ENCODE measurements at places on chromosomes 16 and 17. TPM values are rescaled to one million over a fixed set of nuclear protein-coding genes. Genes with fewer than 3 reads are reported as not detected.

GRCh38 chr16:81238296-81239011 is at the start of gene BCO1:
TSS of gene BCO1 (plus strand) at chr16:81238689. CDS start at chr16:81238909, 220 bp downstream.
- DNase-seq = peak; percentile 9

DNA sequence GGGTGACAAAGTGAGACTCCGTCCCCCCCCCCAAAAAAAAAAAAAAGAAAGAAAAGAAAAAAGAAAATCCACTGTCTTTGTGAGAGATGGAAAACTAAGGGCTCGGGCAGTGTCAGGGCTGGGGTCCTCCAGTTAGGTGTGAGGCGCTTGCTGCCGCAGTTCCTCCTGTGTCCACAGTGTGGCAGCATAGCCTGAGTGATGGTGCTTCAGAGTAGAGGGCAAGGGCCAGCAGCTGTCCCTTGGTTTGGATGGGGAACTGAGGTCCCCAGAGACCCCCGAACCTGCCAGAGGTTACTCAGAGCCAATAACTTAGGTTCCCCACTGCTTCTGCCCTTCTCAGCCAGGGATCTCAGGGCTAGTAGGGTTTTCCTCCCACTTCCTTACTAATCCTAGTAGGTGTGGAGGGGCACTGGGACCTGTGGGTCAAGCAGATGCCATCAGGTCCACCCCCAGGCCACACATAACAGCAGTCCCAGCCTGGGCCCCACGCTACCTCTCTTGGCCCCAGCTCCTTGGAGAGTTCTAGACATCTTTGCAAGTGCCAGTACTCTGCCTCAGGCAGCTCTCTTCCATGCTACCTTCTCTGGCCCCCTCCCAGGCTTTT is 7.9 kb upstream of the LLGL1 start:
- no peak for DNase-seq

GRCh38 chr17:6753006-6753445 is 2.8 kb upstream of the XAF1 start:
- DNase-seq = peak; percentile 77

DNA sequence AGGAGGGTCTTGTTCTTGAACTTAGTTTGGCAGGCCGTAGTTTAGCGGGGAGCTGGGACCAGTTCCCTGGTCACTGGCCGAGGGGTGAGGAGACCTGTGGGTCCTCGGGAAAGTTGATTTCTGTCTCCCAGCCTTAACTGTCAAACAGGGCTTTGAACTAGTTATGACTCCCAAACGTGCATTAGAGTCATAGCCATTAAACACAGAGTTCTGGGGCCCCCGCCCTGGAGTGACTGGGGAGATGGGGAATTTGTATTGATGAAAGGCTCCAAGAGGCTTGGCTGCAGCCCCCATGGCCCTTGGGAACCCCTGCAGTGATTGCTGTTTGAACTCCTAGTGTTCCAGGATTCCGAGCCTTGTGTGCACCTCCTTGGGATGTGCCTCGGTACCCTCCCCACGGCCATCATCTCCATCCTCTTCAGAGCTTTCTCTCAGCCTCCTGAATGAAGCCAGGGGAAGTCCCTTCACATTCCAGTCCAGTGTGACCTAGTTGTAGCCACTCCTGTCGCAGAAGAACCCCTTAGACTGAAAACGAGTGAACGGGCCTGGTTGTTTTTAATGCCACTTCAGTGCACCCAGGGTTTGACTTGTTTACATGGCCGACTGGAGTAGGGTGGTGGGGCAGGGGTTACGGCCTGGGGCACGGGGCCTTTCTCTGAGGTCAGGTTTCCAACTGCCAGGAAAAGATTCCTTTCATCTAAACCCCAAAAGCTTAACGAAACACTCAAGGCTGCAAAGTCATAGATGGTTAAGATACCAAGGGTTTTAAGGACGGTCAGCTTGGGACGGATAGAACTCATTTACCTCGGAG is 1.4 kb downstream of the MPRIP start:
- DNase-seq = no peak

DNA sequence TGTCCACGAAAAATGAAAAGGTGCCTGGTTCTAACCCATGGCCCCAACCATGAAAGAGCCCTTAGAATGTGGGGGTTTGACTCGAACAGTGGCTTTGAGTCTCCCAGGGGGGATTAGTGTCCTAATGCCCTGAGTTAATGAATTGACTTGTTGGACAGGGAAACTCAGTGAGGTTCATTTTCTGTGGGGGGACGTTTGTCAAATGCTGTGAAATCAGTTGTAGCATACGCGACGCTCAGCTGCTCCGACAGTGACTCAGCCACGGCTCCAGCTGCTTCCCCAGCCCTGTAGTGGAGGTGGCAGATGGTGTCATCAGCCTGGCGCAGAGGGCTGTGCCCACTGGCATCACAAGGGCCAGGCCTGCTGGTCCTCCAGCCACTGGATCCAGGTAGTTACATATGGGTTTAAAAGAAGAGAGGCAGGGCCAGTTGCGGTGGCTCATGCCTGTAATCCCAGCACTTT is 3.9 kb upstream of the TMEM235 start:
- no peak for DNase-seq

DNA sequence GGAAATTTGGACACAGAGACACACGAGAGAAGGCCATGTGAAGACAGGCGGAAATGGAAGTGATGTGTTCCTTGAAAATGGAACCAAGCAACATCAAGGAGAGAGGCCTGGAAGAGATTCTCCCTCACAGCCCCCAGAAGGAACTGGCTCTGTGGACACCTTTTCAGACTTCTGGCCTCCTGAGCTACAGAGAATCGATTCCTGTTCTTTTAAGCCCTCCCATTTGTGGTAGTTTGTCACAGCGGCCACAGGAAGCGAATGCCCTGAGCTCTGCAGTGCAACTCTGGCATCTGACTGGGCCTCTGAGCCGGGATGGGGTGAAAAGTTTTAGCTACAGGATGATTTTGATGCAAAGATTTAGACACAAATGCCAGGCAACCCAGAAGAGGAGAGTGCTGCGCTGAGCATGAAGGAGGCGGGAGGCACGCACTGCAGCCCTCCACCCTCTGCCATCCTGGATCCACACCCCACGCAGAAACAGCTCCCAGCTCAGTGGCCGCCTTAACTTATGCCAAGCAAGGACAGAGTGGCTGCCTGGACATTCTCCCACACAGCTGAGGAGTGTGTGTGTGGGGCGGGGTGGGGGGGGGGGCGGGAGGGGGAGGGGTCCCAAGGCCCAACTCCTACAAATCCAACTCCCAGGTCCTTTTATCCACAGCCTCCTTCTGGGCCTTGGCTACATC is 2.2 kb downstream of the TIMP2 start:
- no peak for DNase-seq

DNA sequence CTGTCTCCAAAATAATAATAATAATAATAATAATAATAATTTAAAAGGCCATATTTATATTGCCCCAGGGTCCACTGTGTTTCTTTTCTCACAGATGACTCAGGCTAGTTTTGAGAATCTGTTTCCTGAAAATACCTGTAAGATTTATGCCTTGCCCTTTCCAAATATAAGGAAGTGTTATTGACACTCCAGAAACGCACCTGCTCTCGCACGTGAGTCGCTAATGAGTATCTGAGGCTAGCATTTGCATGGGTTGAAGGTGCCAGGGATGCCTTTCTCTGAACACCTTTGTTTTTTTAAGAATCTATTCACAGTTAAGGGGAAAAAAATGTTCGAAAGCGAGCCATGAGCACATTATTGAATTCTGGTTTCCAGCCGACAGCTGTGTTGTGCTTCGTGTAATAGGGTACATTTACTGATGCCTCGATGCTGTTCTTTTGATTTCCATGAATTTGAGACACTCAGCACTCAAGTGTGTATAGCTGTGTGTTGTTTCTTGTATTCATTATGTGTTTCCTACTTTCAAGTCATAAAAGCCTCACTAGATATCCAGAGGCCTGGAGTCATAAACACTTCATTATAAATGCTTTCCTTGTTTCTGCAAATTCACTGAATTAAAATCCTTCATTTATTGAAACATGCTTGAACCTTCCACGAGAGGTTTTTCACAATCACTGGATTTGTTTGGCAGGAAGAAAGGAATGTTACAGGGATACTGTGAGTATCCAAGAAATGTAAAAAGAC is 45.0 kb upstream of the NOL11 start:
- DNase-seq = no peak

DNA sequence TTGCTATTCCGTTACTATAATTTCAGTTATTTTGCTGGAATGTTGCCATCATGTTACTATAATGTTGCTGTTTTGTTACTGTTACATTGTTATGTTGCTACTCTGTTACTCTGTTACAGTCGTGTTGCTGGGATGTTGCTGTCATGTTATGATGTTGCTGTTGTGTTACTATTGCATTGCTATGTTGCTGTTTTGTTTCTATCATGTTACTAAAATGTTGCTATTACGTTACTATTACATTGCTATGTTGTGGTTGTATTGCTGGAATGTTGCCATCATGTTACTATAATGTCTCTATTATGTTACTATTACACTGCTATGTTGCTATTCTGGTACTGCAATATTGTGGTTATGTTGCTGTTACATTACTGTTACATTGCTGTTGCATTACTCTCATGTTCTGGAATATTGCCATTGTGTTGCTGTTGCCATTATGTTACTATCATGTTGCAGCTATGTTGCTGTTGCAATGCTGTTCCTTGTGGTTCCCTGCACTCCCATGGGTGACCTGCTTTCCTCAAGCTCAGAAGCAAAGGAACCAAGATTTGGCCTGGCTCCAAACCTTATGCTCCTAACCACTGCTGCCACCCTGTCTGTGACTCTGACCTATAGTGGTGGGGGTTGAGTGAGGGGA is 64.4 kb downstream of the ABCC6 start:
- DNase-seq = no peak

DNA sequence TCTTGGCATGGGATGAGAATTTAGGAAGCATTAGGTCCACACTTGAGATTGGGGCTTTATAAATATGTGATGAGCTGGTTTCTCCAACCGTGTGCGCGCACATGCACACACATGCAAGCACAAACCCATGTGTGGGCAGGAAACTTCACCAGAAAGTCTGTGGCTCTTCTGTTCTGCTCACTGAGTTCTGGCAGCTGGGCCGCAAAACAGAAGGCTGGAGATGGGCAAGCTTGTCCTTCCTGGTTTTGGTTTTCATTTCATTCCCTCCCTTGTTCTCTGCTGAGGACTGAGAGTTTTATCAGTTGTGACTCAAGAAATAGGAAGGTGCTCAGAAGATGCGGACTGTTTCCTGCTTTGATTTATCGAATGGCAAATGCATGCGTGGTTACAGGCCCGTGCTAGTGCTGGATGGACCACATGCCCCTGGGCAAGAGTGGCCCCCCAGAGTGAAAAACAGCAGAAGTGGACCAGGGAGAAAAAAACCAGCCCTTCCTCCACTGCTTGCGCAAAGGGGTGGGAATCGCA is 14.1 kb downstream of the MAP3K14 start:
- no peak for DNase-seq

DNA sequence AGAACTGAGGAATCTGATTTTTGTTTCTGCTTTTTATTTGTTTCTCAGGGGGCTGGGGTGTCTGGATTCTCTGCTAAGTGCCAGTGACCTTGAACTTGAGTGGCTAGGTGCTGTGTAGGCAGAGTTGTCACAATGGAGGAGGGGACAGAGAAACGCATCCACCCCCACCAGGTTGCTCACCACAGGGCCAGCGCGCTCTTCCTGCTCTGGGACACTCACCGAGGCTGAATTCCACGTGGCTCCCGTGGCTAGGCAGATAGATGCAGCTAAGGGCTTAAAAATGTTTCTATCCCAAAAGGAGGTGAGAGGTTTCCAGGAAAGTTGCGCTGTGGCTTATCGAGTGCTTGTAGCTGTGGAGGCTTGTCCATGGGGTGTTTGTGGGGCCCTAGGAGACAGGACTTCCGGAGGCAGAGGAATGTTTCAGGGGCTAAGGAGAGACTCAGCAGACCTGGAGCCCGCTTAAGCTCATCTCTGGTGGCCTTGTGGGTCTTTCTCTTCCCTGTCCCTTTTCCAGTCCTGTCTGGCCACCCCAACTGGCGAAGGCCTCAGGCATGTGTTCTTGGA is 36.8 kb downstream of the ADCY7 start:
- no peak for DNase-seq

- DNase-seq = no peak
Observed at GRCh38 chr17:80919331-80920311, 72.0 kb upstream of the CHMP6 start.

DNA sequence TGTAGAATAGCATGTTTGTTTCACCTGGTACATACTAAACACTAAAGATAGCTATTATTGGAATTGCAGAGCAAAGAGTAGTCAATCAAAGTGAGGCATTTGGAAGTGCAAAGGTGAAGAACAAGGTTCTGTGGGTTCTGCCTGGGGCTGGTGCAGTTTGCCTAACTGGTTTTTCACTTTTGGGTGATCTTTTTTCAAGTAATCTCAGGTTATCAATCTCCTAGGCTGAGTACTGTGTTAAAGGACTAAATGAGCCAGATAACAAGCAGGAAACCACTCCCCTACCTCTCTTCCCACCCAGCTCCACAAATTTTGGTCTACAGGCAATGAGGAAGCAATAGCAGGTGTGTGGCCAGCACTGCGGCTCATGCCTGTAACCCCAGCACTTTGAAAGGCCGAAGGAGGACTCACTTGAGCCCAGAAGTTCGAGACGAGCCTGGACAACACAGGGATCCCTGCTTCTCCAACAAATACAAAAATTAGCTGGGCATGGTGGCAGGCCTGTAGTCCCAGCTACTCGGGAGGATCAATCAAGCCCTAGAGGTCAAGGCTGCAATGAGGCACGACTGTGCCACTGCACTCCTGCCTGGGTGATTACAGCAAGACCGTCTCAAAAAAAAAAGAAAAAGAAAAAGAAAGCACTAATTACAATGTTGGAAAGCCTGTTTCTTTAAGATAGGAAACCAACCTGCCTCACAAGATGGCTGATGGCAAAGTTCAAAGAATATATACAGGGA is 2.0 kb upstream of the NTAN1 start:
- DNase-seq = no peak

DNA sequence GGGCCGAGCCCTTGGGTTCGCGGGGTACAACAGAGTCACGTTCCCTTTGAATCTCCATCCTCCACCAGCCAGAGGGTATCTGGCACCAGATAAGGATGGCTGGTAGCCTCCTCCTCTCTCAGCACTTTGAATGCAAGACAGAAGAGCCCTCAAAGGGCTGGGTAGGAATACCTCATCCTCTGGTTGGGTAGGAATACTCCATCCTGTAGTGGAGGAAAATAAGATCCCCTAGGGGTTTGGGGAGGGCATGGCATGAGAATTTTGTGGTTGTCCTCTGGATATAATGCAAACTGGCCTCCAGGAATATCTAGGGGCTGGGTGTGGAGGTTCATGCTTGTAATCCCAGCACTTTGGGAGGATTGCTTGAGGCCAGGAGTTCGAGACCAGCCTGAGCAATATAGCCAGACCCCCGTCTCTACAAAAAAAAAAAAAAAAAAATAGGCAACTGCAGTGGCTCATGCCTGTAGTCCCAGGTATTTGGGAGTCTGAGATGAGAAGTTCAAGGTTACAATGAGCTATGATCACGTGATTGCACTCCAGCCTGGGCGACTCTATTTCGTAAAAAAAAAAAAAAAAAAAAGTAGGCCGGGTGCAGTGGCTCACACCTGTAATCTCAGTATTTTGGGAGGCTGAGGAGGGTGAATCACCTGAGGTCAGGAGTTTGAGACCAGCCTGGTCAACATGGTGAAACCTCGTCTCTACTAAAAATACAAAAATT is 2.7 kb downstream of the IGFBP4 start:
- DNase-seq = no peak

CA7 gene
- total RNA-seq = not detected

EFNB3 gene
- total RNA-seq = 0.87 TPM

RAB37 gene
- not detected for total RNA-seq

TEX14 gene
- total RNA-seq = not detected

RHBDF1 gene
- 46.6 TPM for total RNA-seq

CNGB1 gene
- not detected for total RNA-seq

PSKH1 gene
- 36.7 TPM for total RNA-seq

UTS2R gene
- not detected for total RNA-seq

SLC13A5 gene
- not detected for total RNA-seq

ZDHHC1 gene
- total RNA-seq = 18.3 TPM

ATMIN gene
- 30.3 TPM for total RNA-seq

KRTAP17-1 gene
- not detected for total RNA-seq

WBP2 gene
- 66.6 TPM for total RNA-seq

HOXB4 gene
- total RNA-seq = 10.3 TPM

Data from glomerular endothelial cell (primary cell).